Activated T-helper 1 cell treated with anti-CD3 and anti-CD28 coated beads, Interleukin-2, amount 50 U/mL, for 16 hours (primary cell): ENCODE measurements at places on chromosomes 12 and 14.

DNA sequence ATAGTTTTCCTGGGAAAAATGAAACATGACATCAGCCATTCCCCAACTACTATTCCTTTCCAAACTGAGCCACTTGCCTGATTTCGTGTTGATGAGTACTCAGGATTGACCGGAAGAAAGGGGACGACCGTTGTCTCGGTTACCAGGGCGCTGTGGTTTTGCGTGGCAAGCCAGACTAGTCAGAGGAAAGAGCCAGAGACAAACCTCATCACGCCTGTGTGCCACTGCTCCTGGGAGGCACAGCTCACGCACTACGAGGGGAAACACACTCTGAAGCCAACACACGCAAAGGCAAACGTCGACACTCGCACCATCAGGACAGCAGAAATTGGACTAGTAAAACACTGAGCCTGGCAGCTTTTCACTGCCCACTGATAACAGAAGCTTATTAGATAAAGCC is 35.0 kb downstream of the GIT2 start:
- DNase-seq = no peak

DNA sequence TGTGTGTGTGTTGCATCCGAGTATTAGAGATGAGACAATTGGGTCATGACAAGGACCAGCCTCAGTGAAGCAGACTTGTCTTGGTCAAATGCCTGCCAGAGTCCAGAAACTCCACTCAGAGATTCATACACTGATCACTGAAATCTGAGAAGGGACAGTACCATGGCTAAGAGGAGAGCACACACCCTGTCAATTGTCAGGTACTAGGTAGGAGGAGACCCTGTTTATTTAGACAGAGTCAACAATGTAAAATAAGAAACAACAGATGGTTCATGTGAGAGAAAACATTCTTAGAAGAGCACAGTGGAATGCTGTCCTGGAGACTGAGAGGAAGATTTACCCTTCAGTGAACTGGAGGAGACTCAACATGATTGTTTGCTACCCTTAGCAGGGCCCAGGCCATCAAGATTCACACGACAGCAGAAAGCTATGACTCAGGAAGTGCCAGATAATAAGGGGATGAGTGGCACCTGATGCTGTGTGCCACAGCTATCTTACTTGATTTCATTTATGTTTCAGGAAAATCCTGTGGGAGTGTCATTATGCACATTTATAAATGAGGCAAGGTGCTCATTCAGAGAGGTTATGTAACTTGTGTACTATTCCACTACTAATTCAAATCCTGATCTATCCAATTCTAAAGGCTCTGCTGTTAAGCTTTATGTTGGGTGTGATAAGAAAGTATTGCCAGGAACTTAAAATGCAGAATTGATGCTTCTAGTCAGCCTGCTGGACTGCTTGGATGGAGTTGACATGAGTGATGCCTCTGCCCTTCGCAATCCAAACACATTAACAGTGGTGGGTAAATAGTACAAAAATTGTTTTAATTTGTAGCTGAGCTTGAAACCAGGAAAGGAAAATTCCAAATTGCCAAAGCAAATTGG is 136.6 kb upstream of the NEDD1 start:
- no peak for DNase-seq

- DNase-seq = no peak
These were observed 20.8 kb downstream of the HSP90AA1 start for GRCh38 chr14:102066041-102066451.

DNA sequence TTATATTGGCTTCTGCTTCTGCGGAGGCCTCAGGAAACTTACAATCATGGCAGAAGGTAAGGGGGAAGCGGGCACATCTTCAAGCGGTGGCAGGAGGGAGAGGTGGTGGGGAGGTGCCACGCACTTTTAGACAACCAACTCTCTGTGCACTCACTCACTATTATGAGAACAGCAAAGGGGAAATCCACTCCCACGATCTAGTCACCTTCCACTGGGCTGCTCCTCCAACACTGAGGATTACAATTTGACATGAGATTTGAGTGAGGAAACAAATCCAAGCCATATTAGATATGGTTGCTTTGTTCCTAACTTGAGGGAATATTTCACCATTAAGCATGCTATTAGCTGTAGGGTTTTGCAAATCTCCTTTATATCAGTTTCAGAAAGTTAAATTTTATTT is 80.3 kb downstream of the UNC79 start:
- DNase-seq = no peak

GRCh38 chr12:109286252-109286651 is 22.8 kb downstream of the FOXN4 start:
- DNase-seq = no peak

DNA sequence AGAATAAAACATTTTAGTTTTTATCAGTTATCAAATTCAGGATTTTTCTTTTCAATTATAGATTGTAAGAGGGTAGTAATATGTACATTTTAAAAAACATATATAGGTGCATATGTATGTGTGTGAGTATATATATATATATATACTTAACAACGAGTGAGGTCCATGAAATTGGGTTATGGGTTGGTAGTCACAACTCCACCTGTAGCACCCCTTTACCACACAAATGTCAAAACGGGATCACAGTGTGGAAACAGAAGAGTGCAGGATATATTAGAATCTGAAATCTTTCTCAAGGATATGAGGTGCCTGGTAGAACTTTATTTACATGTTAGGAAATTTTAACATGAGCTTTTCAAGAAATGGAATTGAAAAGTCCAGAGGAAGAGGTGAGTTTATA is 31.3 kb downstream of the MIA2 start:
- DNase-seq = no peak

DNA sequence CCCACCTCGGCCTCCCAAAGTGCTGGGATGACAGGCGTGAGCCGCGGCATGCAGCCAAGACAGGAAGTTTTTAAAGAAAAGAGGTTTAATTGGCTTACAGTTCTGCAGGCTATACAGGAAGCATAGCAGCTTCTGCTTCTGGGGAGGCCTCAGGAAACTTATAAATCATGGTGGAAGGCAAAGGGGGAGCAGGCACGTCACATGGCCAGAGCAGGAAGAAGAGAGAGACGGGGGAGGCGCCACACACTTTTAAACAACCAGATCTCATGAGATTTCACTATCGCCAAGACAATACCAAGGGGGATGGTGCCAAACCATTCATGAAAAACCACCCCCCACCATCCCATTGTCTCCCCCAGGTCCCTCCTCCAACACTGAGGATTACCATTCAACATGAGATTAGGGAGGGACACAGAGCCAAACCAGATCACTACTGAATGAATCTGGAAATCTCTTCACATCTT is 14.1 kb downstream of the CCDC63 start:
- no peak for DNase-seq

DNA sequence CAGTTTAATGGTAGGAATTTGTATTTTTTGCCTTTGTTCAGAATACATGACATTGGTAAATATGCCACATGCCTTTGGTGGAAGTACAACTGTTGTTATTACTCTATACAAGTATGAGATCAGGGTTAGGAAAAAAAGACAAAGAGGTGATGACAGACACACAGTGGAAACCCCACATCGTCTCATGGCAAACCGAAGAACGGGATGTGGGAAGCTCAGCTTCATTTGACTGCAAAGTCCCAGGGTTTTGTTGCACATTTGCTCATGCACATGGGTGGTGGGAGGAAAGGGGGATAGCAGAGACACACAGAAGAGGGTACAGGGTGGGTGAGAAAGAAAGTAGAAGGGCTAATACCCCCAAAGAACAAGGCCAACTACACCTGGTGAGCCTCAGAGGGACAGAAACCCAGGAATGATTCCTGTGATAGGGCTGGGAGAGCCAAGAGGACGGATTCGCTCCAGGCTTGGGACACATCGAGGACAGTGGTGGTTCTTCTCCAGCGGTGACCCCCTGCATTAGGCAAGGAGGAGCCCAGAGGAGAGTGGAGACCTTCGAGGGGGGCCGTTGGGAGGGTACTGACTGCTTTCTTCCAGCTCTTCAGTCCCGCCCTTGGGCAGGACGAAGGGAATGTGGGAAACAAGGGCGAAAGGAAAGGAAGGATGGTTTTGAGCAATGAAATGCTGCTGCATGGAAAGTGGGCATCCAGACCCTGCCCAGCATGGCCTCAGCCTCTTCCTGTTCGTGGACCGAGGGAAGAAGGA is 8.1 kb downstream of the VAMP1 start:
- DNase-seq = no peak

GRCh38 chr12:57837864-57838562 is 8.5 kb downstream of the CTDSP2 start:
- no peak for DNase-seq

DNA sequence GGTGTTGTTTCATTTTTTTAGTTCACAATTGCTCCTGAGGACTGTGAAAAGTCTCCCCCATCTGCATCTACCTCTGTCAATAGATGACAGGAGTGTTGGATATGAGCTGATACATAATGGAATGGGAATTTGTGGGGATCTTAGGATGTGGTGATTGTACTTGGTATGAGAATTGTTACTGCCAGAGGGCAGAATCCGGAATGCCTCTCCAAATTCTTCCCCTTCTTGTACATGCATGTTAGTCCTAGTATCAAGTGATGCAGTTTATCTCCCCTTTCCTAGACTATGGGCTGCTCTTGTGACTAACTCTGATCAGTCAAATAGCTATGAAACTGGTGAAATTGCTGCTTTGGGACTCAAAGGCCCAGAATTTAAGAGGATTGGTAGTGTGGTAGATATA is 24.8 kb upstream of the NOVA1 start:
- no peak for DNase-seq

GRCh38 chr12:45425426-45425825 is 209.5 kb downstream of the ANO6 start:
- DNase-seq = no peak

GRCh38 chr14:69630360-69630759 is 19.0 kb downstream of the SUSD6 start:
- DNase-seq = no peak

DNA sequence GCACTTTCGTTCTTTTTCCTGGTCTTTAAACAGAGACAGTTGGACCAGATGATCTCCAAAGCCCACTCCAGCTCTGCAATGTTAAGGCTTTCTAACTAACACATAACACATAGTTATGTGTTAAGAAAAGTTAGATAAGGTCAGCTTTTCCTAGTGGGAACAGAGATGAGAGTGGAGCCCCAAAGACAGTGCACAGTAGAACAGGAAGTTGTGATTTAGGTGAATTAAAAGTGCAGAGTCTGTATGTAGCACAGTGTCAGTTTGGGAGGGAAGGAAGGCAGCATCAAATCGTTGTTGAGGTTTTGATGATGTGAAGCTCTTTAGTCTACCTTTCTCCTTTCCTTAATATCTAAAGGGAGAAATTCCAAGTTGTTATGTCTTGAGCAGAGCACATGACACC is 31.7 kb downstream of the PRORP start:
- DNase-seq = no peak

DNA sequence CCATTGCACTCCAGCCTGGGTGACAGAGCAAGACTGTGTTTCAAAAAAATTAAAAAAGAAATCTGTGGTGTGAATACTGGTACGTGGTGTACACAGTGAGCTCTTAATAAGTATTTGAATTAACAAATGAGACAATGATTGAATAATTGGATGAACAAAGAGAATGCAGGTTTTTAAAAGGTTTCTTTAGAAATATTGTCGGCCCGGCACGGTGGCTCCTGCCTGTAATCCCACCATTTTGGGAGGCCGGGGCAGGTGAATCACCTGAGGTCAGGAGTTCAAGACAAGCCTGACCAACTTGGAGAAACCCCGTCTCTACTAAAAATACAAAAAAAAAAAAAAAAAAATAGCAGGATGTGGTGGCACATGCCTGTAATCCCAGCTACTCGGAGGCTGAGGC is 6.6 kb downstream of the HIF1A start:
- DNase-seq = no peak

- no peak for DNase-seq
These were observed 35.3 kb upstream of the TTC7B start for GRCh38 chr14:90851327-90852036.

GRCh38 chr12:111412830-111413441 is 7.2 kb downstream of the SH2B3 start:
- no peak for DNase-seq

DNA sequence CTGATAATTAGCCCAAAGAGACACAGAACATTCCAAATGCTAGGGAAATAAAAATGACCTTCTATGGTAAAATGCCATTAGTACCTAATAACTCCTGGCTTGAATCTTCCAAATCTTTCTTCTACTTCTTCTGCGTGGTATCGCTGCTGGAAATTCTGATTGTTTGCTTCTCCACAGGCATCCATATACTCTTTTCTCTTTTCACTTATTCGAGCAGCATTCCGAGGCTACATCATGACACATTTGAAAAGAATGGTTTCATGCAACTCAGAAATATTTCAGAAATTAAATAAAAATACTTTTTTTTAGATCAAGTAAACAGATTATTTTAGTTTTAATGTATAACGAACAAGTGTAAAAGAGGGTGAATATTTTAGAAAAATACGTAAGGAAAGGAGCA is 18.9 kb downstream of the ZCCHC8 start:
- DNase-seq = no peak

GRCh38 chr12:44827832-44828438 is 48.2 kb downstream of the NELL2 start:
- DNase-seq = no peak

DNA sequence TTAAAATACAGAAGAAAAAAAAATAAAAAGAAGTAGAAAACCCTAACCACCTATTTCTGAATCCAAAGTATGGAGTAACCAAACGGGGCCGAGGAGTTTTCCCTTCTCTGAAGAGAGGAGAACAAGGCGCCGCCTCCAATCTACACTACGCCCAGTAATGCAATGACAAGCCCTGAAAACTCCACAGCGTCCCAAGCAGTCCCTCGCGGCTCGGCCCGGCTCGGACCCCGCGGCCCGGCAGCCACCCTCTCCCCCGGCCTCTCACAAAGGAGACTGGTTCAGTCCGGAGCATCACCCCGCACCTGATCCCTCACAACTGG is 371 bp downstream of the CHD8 start:
- DNase-seq = no peak

DNA sequence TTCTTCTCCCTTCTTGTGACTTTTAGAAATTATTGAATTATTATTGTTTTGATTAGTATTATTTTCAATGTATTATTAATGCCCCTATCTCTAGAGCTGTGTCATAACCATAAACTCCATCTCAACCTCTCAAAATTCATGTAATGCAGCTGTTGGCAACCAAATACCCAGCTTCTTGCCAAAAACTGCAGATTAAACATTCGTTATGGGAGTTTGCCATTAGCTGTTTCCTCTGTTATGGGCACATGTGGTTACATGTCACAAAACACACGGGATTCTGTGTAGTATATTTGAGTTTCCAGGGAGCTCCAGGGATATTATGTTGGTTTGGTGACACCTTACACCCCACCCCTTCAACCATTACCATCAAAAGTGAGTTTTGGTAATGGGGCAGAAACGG is 2.8 kb upstream of the ALX1 start:
- no peak for DNase-seq

- no peak for DNase-seq
These were observed 1085.4 kb downstream of the SLC6A15 start for GRCh38 chr12:83827193-83827592.

DNA sequence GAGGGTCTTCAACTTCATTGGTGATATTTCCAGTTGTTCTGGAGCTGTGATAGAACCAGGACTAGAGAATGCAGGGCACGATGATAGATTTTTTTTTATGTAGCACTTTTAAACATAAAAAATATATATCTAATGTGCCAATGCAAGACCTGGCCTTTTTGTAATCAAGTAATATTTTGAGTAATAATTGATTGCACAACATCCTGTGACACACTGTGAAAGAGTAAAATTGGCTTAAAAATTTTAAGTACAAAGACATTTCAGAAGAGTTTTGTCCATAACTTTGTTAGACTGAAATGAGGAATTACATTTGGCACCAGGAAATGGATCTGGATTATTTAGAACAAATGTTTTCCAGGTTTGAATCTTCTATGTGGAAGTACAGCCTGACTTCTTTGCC is 22.1 kb downstream of the PRKCH start:
- no peak for DNase-seq

GRCh38 chr12:22722081-22722480 is 97.1 kb downstream of the ETNK1 start:
- DNase-seq = no peak

- no peak for DNase-seq
These were observed 50.8 kb downstream of the DGLUCY start for GRCh38 chr14:91164676-91165075.
